ENCODE measurements at places on chromosomes 1 and 21.

- DNase-seq = no peak
These were observed 22.4 kb downstream of the LY9 start for GRCh38 chr1:160818207-160818937.

- DNase-seq = no peak
These were observed 80.9 kb upstream of the ZC3H12A start for GRCh38 chr1:37393173-37394120.

- DNase-seq = no peak
These were observed 35.1 kb upstream of the GUCA2B start for GRCh38 chr1:42118125-42118524.

DNA sequence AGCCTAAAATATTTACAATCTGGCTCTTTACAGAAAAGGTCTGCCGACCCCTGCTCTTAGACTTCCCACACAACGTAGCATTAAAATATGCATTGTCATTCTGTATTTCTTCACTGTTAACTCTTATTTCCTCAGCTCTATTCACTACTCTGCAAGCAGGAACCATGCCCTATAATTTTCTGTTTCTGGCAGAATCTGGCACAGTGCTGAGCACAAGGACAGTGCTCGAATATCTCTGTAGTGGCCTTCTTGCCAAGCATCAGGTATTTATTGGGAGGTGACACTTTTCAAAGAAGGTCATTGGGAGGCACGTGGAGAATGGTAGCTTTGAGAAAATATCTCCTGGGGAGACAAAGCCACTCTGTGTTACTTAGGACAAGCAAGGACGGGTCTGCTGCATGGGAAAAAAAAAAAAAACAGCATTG, 77.9 kb downstream of the PSMG1 start:
- no peak for DNase-seq

DNA sequence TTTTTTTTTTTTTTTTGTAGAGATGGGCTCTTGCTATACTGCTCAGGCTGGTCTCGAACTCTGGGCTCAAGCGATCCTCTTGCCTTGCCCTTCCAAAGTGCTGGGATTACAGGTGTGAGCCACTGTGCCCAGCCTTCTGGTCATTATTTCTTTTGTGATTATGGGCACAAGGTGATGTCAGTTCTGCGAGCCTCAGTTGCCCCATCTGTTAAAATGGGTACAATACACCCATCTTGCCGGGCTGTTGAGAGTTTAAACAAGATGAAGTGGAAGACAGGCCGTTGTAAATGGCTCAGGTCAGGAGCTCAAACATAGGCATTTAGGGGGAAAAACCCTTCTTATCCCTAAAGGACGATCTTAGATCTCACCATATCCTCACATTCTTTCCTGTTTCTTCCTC, 53.7 kb upstream of the WNT4 start:
- no peak for DNase-seq

DNA sequence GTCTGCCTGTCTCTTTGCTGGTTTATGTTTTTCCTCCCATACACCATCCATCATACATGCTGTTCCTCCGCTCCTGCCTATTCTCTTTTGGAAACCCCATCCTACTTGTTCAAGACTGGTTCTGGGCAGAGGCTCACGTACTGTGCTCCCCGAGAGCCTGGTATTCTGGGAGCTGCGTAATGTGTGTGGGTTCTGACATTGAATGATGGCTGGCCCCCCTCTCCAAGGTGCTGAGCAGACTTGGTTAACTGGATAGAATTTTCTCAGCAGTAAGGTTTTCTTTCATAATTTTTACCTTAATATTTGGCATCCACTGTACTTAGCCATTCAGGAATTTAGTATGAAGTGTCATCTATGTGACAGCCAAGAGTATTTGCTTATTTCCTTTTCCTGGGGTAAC, 26.6 kb downstream of the COQ8A start:
- DNase-seq = no peak

Measured in stimulated activated CD4-positive, alpha-beta T cell treated with anti-CD3 and anti-CD28 coated beads, Interleukin-1b, Interleukin-23, amount 100 ng/mL, for 4 hours (primary cell).